ENCODE measurements at places on chromosomes 7 and 10.

GRCh38 chr7:143452495-143452894 lies 9.2 kb downstream of the TAS2R60 start:
- no peak for DNase-seq

DNA sequence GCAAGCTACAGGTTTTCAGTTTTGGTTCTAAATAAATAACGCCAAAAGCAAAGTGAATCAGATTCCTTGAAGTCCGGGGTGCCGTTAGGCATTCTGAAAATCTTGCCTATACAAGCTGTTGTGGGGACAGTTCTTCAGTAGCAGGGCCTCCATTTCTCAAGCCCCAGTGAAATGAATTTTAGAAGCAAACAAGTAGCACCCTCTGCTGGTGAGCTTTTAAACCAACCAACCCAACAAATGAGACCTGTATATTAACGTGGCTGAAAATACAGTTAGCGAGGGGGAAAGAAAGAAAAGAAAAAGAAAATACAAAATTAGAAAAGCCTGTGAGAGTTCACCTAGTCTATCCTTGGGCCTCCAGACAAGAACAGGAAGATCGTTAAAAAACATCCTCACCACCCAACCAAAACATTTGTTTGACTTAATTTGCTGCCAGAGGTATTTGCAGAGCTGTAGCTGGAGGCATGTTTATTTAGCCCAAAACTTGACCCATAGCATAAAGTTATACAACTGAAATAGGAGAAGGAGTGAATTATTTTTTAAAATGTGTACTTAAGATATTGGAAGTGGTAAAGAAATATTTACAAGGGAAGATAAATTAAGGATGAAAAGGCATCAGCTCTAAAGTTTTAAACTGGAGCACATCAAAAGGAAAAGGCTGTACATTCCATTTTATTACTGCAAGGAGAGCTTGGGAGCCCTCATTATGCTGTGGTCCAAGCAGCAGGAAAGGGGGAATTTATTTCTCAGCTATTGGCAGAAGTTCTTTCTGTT lies 98.9 kb downstream of the DYNC1I1 start:
- DNase-seq: no peak

GRCh38 chr7:36690514-36691187 lies 33.6 kb downstream of the AOAH start:
- no peak for DNase-seq

- no peak for DNase-seq
These were observed 270.7 kb downstream of the BAMBI start for GRCh38 chr10:28948046-28948445.

- DNase-seq: no peak
These were observed 74.2 kb downstream of the RHOBTB1 start for GRCh38 chr10:60869652-60870415.

DNA sequence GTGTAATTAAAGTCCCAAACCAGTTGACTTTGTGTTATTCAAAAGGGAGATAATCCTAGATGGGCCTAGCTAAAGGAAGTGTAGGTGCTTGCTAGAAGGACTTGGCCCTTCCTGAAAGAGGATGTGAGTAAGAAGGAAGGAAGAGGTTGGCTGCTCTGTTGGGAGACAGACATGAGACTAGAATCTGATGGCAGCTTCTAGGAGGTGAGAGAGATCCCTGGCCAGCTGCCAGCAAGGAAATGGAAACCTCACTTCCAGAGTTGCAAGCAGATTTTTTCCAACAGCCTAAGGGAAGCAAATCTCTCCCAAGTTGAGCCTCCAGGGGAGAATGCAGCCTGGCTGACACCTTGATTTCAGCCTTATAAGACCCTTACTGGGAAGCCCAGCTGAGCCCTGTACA lies 368.4 kb upstream of the ZMIZ1 start:
- DNase-seq: no peak

DNA sequence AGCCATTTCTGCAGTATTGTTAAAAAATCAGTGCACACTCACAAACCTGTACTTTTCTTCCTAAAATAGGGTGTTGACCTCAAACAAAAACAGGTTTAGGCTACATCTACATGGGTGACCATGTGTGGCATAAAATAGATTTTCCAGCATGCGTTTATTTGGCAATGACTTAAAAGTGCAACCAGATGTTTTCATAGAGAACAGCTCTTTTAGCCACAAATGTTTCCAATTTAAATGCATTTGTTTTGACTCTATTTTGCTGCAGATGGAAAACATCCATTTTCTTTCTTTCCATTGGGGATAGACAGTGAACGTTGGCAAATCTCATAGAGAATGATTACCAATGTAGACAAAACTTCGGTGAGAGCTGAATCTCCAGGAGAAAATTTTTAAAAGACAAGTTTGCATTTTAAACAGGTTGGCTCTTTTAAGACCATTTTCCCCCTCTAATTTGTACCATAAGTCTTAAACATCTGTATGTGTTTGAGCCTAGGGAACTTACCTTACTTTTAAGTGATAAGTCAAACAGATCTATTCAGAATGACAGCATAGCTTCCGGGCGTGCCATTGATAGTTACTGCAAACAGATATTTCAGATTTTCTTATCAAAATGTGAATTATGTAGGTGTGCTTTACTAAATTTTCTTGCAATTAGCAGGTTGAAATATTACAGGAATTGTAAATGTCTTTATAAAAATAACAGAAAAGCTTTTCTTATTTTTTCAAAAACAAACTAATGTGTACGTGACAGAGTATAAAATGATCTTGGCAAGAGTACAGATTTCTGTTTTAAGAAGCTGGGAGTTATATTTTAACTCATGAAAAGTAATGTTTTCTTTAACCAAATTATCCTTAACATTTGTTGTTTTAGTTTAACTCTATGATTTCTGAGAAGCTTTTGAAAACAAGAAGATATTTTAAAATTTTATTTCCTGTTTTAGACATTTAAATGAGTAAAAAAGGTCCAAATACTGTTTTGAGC lies 144.9 kb downstream of the HGF start:
- DNase-seq: no peak

GRCh38 chr7:17056491-17057142 lies 174.8 kb upstream of the AGR3 start:
- DNase-seq: no peak

DNA sequence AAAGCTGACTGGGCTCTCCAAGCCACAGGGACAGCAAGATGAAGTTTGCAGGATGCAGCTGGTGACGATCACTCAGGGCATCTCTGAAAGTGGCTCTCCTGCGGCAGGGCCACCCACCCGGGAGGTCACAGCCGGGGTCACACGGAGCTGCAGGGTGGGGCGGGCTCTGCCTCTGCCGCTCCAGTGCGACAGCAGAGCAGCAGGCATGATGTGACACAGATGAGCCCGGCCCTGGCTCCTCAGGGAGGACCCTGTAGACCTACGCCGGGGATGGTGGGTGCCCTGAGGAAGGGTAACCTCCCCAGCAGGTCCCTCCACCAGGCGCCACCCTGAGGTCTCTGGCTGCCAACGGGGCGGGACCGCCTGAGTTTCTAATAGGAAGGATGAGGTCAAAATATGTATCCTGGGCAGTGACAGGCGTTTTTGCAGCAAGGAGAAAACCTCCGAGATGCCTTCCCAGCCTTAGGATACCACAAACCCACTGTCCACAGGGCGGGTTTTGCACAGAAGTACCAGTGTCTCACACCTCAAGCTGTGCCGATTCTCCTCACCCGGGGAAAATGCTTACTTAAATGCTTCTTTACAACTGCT lies 114.8 kb upstream of the DIP2C start:
- DNase-seq: no peak

DNA sequence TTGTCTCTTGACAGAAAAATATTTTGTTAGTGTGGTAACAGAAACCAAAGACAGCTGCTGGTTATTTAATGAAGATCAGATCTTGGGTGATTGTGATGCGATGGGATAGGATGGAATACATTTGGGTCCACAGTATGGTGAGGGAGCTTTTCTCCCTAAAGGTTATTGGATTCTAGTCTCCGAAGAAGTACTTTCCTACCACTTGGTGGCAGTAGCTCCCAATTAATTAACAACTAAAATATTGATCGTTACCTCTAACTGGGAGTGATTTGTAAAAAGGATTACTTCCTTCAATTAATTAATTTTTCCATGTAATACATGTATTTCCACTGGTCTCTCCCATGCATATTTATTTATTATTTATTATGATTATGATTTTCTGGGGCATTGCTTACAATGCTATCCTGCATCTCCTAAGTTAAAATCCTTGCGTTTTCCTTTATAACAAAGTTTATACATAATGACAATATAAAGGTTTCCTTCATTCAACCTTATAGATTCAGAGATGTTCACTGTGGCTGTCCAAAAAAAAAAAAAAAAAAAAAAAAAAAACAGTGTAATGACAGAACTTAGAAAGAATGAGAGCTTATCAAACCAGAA lies 25.6 kb downstream of the TMEM196 start:
- DNase-seq: no peak

DNA sequence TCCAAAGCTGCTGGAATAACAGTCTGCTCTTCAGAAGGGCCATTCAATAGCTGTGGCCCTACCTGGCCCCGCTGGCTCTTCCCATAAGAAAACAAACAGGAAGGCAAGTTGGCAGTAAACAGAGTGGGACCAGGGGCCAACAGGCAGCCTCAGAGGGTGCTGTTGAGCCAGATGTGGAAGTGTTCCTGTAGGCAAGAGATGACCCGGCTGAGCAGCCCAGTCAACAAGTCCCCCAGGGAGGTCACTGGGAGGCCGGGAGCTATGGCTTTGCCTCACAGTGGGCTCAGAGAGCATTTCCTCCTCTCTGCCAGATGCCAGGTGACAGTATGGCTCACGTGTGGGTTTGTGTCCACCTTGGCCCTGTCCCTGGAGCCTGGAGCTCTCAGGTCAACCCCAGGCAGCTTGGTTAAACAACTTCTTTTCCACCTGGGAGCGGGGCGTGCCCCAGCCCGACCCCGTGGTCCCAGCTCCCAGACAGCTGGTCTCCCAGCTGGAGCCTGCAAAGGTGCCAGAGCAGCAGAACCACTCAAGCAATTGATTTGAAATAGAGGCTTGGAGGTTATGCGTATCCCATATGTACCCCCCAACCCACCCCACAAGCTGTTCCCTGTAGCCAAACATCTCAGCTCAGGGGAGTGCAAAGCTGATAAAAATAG lies 33.8 kb upstream of the LOXL4 start:
- DNase-seq: no peak

DNA sequence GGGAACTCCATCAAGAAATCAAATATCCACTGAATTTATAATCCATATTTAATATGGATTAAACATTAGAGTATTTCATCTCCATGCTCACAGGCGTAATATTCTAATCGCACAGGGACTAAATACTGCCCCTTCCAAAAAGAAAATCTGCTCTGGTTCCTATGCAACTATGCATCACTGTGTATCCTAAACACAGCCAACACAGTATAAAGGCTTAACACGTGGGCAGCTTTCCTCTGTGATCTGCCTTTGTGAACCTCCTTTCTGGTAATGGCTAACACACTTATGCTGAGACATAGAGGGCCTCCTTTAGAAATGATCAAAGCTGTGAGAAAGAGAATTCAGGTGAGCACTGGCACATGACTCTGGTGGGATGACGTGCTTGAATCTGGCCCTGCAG lies 110.2 kb downstream of the RAB11FIP2 start:
- no peak for DNase-seq

DNA sequence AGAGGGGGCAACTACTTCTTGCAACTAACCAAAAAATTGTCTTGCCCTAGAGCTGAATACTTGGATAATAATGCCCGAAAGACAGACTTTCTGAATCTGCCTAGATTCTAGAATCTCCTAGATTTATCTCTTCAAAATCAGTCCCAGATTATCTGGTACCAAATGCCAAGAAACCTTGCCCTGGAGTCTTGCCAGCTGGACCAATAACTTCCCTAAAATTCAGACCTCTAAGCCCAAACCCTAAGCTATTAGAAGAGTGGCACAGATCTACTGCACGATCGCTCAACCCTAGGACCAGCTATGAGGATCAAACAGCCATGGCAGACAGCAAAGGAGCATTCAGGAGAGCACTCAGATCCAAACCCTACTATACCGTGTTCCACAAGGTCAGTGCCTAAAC lies 45.0 kb downstream of the ARMH3 start:
- no peak for DNase-seq

GRCh38 chr7:108431099-108431498 lies 25.1 kb downstream of the NRCAM start:
- DNase-seq: no peak

DNA sequence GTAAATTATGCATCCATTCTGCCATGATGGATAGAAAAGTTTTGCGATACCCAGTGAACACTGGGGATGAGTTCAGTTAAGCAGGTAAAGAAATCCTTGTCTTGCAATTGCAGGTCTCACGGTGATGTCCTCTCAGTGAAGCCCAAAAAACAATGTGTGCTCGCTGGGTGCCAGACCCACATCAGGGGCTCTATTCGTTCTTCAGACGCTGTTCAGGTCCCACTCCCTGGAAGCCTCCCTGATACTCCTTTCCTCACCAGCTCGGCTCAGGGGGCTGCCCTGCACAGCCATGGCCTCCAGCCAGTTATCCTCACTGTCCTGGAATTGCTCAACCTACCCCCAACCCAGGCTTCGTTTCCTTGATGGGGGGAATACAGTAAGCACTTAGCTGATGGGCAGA lies 323.5 kb downstream of the ADARB2 start:
- no peak for DNase-seq

- DNase-seq: no peak
These were observed 4.8 kb downstream of the AKAP9 start for GRCh38 chr7:91945476-91945875.

DNA sequence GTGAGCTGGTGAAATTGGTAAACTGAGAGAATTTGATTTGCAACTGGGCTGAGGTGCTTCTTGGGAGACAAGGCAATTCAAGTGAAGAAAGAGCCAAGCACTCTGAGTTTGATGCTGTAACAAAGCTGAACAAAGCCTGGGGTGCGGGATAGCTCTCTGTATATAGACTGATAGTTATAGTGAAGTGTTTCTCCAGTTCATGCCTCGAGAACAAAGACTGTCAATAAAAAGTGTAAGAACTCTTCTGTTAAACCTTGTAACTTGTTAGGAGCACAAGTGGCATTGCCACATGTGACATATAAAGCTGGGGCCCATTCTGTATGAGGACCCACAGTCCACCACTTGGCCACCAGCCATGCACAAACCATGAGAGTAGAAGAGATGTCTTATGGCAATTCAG lies 11.3 kb upstream of the PNPLA8 start:
- no peak for DNase-seq

DNA sequence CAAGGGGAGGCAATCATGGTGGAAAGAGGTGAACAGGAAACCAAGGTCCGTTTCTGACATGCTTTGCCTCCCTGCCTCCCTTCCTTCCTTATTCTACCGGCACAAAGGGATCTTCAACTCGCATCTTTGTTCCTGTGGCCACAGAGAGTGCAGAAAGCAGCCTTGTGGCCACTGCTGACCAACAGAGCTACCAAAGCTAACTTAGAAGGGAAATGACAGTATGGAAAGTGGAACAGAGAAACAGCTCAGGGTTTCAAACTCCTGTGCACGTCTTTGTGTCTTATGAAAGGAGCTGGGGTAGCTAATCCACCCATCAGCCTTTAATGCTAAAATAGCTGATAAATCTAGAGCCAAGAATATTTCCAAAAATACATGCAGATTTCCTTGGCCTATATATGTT lies 588.0 kb downstream of the SORCS1 start:
- no peak for DNase-seq

DNA sequence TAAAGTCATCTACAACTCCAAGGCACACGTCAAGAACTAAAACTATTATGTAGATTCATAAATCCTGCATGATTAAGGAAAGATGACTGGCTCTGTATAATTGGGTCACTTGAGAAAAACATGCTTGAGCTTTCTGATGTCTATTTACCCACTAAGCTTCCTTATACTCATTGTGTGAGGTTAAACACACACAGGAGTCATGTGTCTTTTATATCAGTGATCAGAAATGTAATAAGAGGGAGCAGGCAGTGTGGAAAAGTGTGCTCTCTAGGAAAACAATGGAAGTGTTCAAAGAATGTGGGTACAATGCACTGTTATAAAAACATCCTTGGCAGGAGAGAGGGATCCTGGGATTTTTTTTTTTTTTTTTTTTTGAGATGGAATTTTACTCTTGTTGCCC lies 108.6 kb upstream of the ARID5B start:
- no peak for DNase-seq
